ENCODE measurements at places on chromosomes 1 and 21.

DNA sequence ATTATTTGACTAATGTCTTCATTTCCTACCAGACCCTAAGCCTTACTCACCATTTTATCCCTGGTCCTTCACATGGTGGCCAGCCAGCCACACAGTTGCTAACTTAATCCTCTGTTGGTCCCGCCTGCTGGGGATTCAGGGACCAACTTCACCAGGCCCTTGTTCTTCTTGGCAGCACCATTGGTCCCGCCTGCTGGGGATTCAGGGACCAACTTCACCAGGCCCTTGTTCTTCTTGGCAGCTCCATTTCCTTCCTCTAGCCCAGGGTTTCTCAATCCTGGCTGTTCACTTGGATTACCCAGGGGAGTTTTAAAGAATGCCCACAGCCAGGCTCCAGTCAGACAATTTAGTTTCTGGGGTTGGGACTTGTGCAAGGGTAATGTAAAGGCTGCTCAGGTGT lies 233.1 kb upstream of the CSF3R start:
- no peak for DNase-seq

- no peak for DNase-seq
Observed at GRCh38 chr1:115324649-115325420, 13.2 kb downstream of the NGF start.

GRCh38 chr1:78079580-78079979 lies 33.8 kb downstream of the GIPC2 start:
- DNase-seq: peak; percentile 37

- no peak for DNase-seq
Observed at GRCh38 chr1:44784094-44785028, 3.6 kb downstream of the BEST4 start.

- DNase-seq: no peak
Observed at GRCh38 chr1:110062612-110063011, 7.9 kb downstream of the ALX3 start.

- DNase-seq: peak; percentile 36
Observed at GRCh38 chr1:199843861-199844260, 183.6 kb upstream of the NR5A2 start.

DNA sequence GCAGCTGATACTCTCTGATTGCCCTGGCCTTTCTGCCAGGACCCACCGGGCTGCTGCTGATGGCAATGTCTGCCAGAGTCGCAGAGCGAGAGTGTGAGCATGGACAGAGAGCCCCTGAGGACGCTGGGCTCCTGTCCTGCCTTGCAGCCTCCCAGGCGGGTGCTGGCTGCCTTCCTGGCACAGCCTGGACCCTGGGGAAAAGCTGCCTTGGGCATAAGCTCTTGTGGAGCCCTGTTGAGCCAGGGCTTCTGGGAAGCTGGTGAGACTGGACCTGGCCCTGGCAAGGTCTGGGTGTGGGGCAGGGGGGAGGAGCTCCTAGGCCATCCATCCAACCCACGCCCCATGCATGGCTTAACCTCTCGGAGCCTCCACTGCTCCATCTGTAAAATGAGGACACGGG lies 105.8 kb upstream of the WNT4 start:
- no peak for DNase-seq

GRCh38 chr1:199778324-199778955 lies 249.1 kb upstream of the NR5A2 start:
- no peak for DNase-seq

GRCh38 chr1:2789164-2789985 lies 12.1 kb downstream of the TTC34 start:
- DNase-seq: no peak

- no peak for DNase-seq
Observed at GRCh38 chr1:30437059-30437576, 286.3 kb downstream of the MATN1 start.

DNA sequence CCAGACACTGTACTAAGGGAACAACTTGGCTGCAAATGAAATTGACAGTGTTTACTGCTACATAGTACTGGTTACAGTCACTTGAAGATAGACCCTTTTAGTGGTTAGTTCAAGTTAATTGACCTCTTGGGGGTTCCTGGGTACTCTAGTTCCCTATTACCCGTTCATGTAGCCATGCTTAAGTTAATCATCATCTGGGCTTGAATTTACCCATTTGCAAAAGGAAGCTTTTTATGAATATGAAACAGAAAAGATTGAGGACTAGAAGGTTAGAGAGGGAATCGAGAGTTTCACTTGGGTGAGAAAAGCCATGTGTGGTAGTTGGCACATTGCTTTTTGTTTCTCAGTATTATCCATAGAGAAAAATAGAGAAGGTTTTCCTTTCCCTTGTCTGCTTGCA lies 2.7 kb downstream of the MIA3 start:
- DNase-seq: no peak

- DNase-seq: peak; percentile 93
Observed at GRCh38 chr1:101200513-101200912, 36.3 kb upstream of the S1PR1 start.

GRCh38 chr1:234980645-234981396 lies 147.8 kb downstream of the TOMM20 start:
- DNase-seq: peak; percentile 97

- no peak for DNase-seq
Observed at GRCh38 chr1:28309702-28310101, 19.1 kb upstream of the MED18 start.

DNA sequence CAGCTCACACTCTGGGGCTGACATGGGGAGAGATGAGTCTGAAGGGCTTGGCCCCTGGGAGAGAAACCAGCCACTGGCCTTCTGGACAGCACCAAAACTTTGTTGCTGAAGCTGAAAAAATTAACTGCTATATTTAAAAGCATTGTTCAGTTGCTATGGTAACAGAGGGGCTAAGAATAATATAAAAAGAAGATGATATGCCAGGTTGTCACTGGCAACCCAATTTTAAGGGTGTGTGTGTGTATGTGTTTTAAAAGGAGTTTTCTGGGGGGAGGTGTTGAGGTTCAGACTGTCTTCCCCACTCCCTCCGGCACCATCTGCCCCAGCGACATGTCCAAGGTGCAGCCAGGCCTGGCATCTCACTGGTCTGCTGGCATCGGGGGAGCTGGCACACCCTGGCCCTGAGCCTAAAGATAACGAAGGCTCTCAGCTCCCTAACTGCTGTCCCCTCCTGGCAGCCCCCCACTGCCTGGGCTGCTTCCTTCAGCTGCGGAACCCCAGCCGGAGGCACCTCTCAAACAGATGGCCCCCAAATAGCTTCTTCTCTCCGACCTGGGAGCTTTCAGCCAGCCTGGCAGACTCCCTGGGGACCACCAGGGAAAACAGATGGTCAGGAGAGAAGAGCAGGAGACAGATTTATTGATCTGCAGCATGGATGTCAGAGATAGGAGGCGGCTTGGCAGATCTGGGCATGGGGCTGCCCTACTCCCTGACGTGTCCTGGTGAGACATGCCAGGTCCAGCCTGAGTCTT lies 203.9 kb downstream of the HIVEP3 start:
- no peak for DNase-seq

DNA sequence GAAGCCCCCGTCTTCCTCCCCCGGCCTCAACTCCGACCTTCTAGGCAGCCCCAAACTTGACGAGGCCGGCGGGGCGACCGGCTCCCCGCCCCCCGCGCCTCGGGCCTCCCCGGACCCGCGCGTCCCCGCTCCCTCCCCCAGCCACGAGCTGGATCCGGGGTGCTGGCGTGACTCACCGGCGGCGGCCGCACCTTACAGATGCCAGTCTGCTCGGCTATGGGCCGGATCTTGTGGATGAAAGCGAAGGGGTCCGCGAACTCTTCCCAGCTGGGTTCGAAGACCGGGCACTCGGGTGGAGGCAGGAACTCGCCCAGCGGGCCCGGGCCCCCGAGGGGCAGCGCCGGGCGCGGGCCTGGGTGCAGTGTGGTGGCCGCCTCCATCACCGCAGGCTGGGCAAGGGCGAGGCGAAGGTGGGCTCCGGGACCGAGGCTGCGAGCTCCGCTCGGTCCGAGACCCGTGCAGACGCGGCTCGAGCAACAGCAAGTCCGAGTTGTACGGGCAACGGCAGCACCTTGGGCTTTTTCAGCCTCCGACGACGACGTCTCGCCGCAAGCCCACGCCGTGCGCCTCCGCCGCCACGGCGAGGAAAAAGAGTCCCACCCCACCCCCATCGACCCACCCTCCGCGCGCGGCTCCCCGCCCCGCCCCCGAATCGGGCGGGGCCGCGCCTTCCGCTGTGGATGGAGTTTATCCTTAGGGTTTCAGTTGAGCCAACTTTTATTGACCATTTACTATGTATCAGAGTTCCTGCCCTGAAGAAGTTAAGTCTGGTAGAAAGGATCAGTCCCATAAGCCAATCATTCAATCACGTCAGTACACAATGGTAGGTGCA lies at the start of gene KDM5B:
Gene KDM5B (minus strand): TSS at position 496 of the 832 bp plus-strand sequence. CDS start 116 bp downstream, at position 380.
- DNase-seq: peak; percentile 78

DNA sequence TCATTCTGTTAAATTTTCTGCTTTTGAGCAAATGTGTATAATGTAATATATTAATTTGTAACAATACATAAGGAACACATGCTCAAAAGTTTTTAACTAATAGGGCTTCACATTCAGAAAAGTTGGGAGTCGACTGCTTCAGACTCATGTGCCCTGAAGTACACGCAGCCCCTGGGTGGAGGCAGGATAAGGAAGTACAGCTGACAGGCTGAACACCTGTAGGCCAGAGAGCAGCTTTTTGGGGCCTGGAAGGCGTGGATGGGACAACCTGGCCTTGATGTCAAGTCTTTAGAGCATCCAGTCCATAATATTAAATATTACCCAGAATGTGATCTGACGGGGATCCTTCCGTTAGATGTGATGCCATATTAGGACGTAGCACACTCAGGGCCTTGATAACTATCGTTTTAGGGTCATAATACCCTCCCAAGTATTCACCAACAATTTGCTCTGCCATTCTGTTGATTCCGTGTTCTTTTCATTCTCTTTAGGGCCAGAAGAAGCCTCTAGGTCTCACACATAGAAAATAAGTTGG lies 485.2 kb downstream of the SIPA1L2 start:
- DNase-seq: no peak

Data from IMR-90 (cell line).